Frontal cortex (tissue), 4 donors: ENCODE measurements at places on chromosomes 2 and 18. TPM values are rescaled to one million over a fixed set of nuclear protein-coding genes. Genes with fewer than 3 reads are reported as not detected.

Gene RAB6C
- total RNA-seq: 0.41 TPM

Gene SKA1
- total RNA-seq: 2.0 TPM

Gene ARHGAP15
- 19.2 TPM for total RNA-seq

Gene SLC38A11
- total RNA-seq: 2.4 TPM

Gene DNAH7
- 11.4 TPM for total RNA-seq

Gene CD207
- total RNA-seq: not detected

Gene SCN1A
- total RNA-seq: 15.1 TPM

Gene SLC9A4
- total RNA-seq: under 0.01 TPM

Gene DGUOK
- total RNA-seq: 51.0 TPM

Gene SPATS2L
- 40.8 TPM for total RNA-seq

Gene CPLX4
- total RNA-seq: not detected

Gene RNU2-63P
- not detected for total RNA-seq

Gene LIMS4
- 0.41 TPM for total RNA-seq

Gene DSG4
- total RNA-seq: under 0.01 TPM

Gene POU3F3
- total RNA-seq: 266 TPM

Gene BIN1
- total RNA-seq: 57.5 TPM

Gene SLC9A2
- 0.41 TPM for total RNA-seq

Gene HOXD8
- not detected for total RNA-seq

Gene KCNK3
- 4.1 TPM for total RNA-seq

Gene VAMP8
- total RNA-seq: 0.82 TPM

Gene CREG2
- total RNA-seq: 9.8 TPM

Gene NCKAP5
- total RNA-seq: 9.0 TPM

Gene RGPD3
- total RNA-seq: 1.2 TPM

Gene RAD51AP2
- total RNA-seq: 0.82 TPM

Gene UGT1A3
- not detected for total RNA-seq

Gene PDE1A
- 51.0 TPM for total RNA-seq

Gene GALNT3
- 3.7 TPM for total RNA-seq

Gene KIF3C
- total RNA-seq: 86.8 TPM

Gene DNAJC5G
- not detected for total RNA-seq

Gene TCF7L1
- total RNA-seq: 0.41 TPM

Gene ASB18
- 0.82 TPM for total RNA-seq

Gene LINC00305
- not detected for total RNA-seq

Gene POLE4
- total RNA-seq: 17.1 TPM

Gene KCNIP3
- 4.9 TPM for total RNA-seq

Gene MROH2A
- total RNA-seq: not detected

Gene CHMP3
- total RNA-seq: 44.4 TPM

Gene BCL11A
- 68.1 TPM for total RNA-seq

Gene ALPI
- not detected for total RNA-seq

Gene AGAP1
- 27.3 TPM for total RNA-seq

Gene DNER
- 79.9 TPM for total RNA-seq

Gene GREB1L
- total RNA-seq: 1.6 TPM

Gene LOXHD1
- 0.41 TPM for total RNA-seq

Gene FKBP1B
- 73.8 TPM for total RNA-seq

Gene FN1
- 99.9 TPM for total RNA-seq

Gene CAPN14
- total RNA-seq: 0.82 TPM

Gene TM4SF20
- not detected for total RNA-seq

Gene ZSWIM2
- 0.41 TPM for total RNA-seq
